Substantia nigra (tissue), 51 donors: ENCODE measurements at places on chromosomes 12 and 14.

GRCh38 chr14:105430565-105430964, 10.9 kb downstream of the MTA1 start:
- DNase-seq, result no peak

DNA sequence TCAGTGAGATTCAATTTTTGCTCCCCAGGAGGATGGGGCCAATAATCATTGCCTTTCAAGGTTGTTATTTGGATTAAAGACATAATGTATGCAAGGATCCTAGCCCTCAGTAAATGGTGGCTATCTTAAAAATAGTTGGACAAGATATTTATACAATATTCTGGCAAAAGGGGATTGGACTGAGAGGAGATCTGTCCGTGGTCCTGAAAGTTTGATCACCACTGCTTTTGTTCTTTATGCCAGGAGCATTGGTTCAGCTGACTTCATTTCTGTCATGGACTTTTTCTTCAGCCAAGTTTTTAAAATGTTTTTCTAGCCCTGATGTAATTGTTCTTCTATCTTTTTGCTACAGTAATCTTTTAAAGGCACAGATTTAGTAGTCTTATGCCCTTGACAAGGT, 70.2 kb upstream of the TCL1A start:
- no peak for DNase-seq

DNA sequence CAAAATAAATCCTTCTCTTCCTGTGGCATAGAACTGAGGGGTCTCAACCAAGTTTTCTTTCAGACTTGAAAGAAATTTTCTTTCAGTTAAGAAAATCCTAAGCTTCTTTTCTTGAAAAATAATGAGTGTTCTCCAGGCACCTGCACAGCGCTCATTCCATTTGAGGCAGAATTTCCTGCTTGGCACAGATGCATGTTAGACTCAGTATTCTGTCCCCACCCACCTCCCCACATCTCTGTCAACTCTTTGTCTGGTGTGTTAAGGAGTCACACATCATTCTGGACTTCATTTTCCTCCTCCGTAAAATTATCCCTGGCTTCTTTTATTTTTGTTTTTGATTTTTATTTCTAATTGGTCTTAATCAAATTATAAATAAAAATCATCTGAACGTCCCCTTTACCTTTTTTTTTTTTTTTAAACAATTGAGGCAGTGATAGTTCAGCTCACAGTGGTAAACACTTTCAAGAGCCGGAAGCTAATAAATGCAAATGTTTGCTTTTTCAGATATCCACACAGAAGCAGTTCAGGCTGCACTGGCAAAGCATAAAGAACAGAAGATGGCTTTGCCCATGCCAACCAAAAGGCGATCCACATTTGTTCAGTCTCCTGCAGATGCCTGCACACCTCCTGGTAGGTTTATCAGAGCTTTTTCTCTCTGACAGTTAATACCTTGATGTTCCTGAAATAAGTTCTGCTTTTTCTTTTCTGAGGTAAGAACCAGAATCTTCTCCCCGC, 104.0 kb upstream of the ATF1 start:
- DNase-seq, result no peak

GRCh38 chr14:24057867-24058259, 6.1 kb downstream of the CARMIL3 start:
- no peak for DNase-seq

DNA sequence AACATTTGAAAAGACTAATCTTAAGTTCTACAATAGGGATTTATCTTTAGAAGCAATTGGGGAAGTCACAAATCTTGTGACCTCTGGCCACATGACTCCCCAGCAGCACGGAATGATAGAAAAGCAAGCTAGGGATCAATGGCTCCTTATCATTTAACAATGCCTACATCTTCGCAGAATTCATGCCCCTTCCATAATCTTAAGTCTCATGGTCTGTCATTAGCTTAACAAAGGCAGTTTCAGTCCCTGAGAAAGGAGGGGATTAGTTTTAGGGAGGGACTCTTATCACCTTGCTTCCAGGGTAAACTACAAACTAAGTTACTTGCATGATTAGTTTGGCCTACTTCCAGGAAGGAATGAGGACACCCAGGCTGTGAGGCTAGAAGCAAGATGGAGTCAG, 486.0 kb downstream of the RMST start:
- DNase-seq, result no peak

GRCh38 chr12:72346363-72346944, 74.3 kb downstream of the TRHDE start:
- DNase-seq, result peak; percentile 55

- no peak for DNase-seq
Observed at GRCh38 chr14:71203306-71203705, 296.0 kb downstream of the PCNX1 start.

DNA sequence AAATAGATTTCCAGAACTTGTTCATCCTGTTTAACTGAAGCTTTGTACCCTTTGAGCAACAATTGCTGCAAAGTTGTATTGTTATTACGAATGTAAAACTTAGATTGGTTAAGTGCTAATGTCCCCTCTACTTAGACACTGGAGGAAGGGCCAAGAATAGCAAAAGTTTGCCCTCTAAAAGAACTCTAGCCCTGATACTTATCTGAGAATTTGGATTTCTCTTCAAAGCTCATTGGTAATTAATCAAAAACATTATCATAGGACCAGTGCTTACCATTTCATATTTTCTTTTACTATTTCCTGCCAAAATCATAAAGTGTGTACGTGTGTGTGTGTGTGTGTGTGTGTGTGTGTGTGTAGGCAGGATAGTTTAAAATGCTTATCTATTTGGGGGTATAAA, 58.2 kb downstream of the LMNTD1 start:
- no peak for DNase-seq

DNA sequence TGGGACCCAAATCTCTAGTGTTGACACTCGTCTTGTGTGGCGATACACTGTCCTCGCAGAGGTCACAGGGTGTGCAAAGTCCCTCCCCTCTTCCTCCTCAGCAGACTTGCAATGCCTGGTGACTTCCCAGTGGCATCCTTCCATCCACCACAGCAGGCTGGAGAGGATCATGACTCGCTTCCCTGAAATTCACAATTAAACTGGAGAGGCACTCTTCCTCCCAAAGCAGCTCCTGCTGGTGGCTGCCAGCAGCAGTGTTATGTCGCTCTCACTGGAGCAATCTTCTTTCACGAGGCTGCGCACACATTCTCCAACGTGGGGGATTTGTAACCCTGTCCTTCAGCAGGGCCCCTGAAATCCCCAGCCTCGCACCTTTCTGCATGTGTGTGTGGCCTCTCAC, 145.2 kb upstream of the TMCC3 start:
- no peak for DNase-seq

DNA sequence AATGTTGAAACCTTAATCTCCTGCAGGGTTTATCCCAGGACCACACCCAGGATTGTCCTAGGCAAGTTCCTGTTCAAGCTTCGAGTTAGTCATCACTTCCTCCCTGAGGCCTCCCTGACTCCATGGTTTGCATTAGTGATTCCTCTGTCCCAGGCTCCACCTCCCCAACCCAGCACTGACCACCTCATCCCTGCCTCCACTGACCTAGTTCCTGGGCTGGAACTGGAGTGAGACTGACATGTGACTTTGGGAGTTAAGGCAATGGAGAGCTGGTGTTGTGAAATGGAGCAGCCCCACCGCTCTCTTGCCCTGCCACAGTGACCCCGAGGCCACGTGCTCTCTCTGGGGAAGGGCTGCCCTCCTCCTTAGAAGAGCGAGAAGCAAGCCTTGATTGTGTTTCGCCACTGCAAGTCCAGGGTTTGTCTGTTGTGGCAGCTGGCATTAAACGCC, 15.8 kb upstream of the DTX1 start:
- DNase-seq, result no peak

- no peak for DNase-seq
Observed at GRCh38 chr14:89589400-89590118, 172.5 kb upstream of the FOXN3 start.

GRCh38 chr14:56351861-56352260, 227.7 kb upstream of the TMEM260 start:
- DNase-seq, result no peak

DNA sequence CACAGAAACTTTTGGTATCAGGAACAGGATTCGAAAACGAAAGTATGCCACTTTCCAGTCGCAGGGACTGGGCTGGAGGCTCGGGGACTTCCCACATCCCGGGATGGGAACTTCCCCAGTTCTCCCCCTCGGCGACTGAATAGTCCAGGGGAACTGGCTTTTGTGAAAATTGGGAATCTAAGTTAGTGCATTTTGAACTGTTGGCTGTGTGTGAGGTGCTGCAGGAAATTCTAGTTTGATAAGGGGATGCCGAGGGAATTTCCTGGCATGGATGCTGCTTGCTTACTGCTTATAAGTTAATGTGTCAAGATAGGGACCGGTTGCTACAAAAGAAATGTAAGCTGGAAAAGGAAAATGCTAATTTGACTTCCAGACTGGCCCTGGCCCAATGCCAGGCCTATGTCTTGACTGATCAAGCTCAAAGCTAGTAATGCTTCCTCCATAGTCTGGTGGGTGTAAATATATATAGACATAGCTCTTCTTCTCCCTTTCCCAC, 73.4 kb upstream of the EIF5 start:
- peak; percentile 35 for DNase-seq

- no peak for DNase-seq
Observed at GRCh38 chr14:50600849-50601248, 40.9 kb downstream of the ATL1 start.

DNA sequence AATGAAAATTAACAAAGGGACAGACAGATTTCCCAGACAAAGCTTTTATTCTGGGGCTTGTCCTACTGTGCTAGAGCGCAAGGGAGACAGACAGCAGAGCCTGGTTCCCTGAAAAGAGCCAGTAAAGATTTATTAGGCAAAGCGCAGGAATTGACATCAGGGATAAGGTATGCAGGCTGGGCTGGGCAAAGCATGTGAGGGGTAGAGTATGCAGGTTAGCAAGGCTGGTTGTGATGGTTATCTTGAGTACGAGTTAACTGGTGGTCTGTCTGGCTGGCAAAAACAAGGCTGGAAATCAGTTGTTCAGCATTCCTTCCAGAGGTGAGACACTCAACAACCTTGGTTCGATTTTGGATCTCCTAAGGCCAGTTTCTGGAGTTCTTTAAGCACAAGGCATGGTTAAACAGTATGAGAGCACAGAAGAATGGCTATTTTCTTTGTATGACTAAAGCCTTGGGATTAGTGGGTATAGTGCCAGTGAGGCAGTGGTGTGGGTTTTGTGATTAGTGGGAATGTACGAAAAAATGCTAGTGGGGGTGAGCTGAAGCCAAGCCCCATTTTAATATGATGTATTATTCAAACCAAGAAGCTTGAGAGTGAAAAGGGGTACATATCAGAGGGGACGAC, 30.9 kb downstream of the BTBD7 start:
- DNase-seq, result no peak

DNA sequence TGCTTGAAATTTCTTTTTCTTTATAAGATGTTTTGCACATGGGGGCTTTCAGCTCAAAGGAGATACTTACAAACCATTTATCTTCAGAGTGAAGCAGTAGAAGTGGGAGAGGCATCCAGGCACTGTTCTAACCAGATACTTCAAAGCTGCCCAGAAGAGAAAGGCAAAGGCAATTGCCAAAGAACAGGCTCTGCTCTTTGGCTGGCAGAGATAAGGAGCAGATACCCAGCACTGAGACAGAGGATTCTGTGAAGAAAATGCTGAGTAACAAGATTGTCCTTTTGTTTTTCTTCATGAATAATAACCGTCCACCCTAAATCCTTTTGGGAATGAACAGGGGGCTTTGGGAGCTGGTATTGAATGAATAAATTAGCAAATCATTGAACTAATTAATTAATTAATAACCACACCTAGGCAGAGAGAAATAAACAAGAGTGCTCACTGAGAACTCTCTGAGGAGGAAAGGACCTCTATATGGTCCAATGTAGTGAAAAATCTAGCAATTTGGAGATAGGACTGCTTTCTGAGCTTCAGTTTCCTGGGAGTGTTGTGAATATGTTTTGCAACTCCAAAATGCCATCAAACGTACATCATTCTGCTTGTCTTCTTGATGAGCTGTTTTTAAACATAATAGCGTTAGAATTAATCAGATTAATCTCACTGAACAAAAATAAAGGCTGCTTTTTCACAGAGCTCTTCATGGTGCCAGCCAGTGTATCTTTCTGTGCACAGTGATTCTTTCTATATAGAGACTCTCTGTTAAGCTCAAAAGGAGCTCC, 192.8 kb upstream of the AMIGO2 start:
- DNase-seq, result no peak

DNA sequence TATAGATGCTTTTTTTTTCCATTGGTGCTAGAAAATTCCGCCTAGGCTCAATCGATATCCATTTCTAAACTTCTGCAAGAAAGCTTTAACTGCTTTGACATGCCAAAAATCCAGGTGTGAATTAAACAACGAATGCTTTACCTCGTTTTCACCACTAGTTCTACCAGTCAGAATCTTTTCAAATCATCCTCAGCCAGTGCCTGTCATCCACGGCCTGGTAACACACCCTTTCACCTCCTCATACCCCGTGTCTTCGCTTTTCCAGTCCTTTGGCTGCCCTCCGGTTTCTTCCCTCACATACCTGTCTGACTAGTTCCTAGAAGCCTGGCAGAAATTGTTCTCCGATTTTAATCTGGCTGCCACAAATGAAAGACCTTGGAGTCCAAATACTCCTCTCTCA, 1.4 kb upstream of the PHC1 start:
- DNase-seq, result no peak

DNA sequence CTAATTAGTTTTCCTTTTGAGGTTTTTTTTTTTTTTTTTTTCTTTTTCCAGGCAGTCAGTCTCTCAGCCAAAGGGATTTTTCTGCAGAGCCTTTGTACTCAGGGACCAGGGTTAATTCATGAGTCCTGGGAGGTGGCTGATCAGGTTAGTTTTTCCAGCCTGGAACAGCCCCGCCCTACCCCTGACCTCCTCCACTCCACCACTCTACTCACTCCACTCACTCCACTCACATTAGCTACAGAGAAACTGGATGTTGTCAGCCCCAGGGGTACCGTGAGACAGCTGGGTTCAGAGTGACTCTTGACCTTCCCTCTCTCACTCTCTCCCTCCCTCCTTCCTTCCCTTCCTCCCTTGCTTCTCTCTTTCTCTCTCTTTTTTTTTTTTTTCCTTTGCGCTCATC, 161.0 kb downstream of the CRADD start:
- no peak for DNase-seq

GRCh38 chr12:101086490-101087135, 123.4 kb downstream of the SLC5A8 start:
- no peak for DNase-seq

- DNase-seq, result no peak
Observed at GRCh38 chr12:1272142-1272541, 281.1 kb downstream of the ERC1 start.

GRCh38 chr12:121801595-121802484, 2.0 kb upstream of the SETD1B start:
- no peak for DNase-seq

- DNase-seq, result no peak
Observed at GRCh38 chr14:89626233-89626806, 209.3 kb upstream of the FOXN3 start.

DNA sequence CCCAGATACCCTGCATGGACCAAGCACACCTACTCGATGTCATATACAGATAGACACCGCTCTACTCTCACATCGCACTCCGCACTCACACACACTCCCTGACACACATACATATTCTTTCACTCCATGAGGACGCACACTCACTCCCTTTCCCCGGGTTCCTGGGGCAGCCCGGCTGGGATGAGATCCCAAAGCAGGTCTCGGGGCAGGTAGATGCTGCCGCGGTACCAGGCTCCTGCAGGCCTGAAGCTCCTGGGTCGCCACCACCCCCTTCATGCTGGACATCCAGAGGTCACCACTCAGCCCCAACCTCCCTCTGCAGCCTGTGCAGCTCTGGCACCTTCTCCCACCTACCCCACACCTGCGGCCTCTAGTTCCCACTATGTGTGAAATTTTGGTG, 2.3 kb downstream of the C1QL4 start:
- no peak for DNase-seq
